ENCODE measurements at places on chromosomes 7 and 10. TPM values are rescaled to one million over a fixed set of nuclear protein-coding genes. Genes with fewer than 3 reads are reported as not detected.

GRCh38 chr10:122516734-122517133 is 43.8 kb upstream of the DMBT1 start:
- no peak overlapping the region for H3K4me3 ChIP-seq
- peaks cover 25% of the 10 kb centered on the region for H3K36me3 ChIP-seq
- no peaks in the 10 kb centered on the region for H3K27me3 ChIP-seq
- H3K4me1 ChIP-seq, result no peaks in the 10 kb centered on the region
- H3K27ac ChIP-seq, result no peak overlapping the region
- no peak for DNase-seq

- no peaks in the 10 kb centered on the region for H3K36me3 ChIP-seq
- H3K27me3 ChIP-seq, result no peaks in the 10 kb centered on the region
- no peak for DNase-seq
- no peaks in the 10 kb centered on the region for H3K4me1 ChIP-seq
Observed at GRCh38 chr10:78954689-78955088, 114.1 kb upstream of the ZMIZ1 start.

Gene CHCHD1
- 22.6 TPM for total RNA-seq

- no peaks in the 10 kb centered on the region for H3K36me3 ChIP-seq
- H3K4me3 ChIP-seq, result no peak overlapping the region
- peaks cover 11% of the 10 kb centered on the region for H3K4me1 ChIP-seq
- H3K27me3 ChIP-seq, result no peaks in the 10 kb centered on the region
- no peak overlapping the region for H3K27ac ChIP-seq
- DNase-seq, result no peak
Observed at GRCh38 chr7:19011212-19011611, 106.2 kb downstream of the TWIST1 start.

DNA sequence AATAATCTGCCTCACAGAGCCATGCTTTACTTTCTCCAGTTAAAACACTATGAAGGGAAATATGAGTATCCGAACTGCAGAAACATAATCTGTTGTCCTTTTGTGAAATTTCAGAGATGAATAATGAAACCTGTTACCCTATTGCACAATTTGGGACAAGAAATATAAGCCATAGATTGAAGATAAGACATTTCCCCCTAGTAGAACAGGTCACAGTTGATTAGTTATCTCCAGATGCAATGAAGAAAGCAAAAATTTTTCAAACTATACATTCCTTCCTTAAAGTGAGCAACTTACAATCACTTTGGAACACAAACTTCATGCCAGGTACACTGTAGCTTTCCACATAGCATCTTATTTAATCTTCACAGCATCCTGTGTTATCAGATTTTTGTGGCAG is 2.3 kb upstream of the CHN2 start:
- no peaks in the 10 kb centered on the region for H3K4me1 ChIP-seq
- no peak for DNase-seq
- H3K36me3 ChIP-seq, result no peaks in the 10 kb centered on the region

- H3K4me3 ChIP-seq, result no peak overlapping the region
- no peaks in the 10 kb centered on the region for H3K4me1 ChIP-seq
- no peaks in the 10 kb centered on the region for H3K36me3 ChIP-seq
- no peak overlapping the region for H3K27ac ChIP-seq
Observed at GRCh38 chr7:97418312-97418711, 300.8 kb downstream of the SDHAF3 start.

Gene DENND11
- 37.8 TPM for total RNA-seq

- no peak overlapping the region for H3K4me3 ChIP-seq
- H3K27ac ChIP-seq, result no peak overlapping the region
- H3K27me3 ChIP-seq, result peaks cover 42% of the 10 kb centered on the region
- no peak for DNase-seq
- no peaks in the 10 kb centered on the region for H3K36me3 ChIP-seq
Observed at GRCh38 chr7:155461631-155462030, 3.7 kb downstream of the EN2 start.

All from thoracic aorta (tissue), 2 donors.